Hematopoietic multipotent progenitor cell treated with erythropoietin and hydrocortisone succinate and interleukin-3 and kit ligand, for 6 days (in vitro differentiated cells): ENCODE measurements at places on chromosomes 11 and 22.
A peak's percentile ranks its signal among the peaks of the same experiment; 100 is the strongest.

- DNase-seq: peak; percentile 20
Measured at GRCh38 chr11:65100674-65101350, 4.8 kb downstream of the VPS51 start.

GRCh38 chr11:62108017-62108750, 15.6 kb upstream of the INCENP start:
- peak; percentile 92 for DNase-seq

DNA sequence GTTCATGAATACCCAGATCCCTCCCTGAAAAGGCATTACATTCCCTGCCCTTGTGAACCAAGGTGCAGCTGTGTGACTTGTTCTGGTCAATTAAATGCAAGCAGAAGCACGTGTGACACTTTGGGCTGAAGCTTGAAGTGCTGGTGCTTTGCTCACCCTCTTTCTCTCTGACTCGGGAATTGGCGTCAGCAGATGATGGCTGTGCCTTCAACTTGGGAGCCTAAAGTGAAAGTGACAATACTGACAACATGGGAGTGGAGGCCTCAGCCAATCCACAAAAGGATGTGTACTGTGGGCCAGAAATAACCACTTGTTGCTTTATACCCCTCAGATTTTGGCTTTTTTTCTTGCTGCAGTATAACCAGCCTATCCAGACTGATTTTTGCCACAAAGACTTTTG, 148.3 kb upstream of the THY1 start:
- DNase-seq: no peak

GRCh38 chr11:94767701-94768601, at the start of gene AMOTL1:
Gene AMOTL1 (plus strand): TSS chr11:94768356. CDS start chr11:94768512, 156 bp downstream.
- peak; percentile 91 for DNase-seq

DNA sequence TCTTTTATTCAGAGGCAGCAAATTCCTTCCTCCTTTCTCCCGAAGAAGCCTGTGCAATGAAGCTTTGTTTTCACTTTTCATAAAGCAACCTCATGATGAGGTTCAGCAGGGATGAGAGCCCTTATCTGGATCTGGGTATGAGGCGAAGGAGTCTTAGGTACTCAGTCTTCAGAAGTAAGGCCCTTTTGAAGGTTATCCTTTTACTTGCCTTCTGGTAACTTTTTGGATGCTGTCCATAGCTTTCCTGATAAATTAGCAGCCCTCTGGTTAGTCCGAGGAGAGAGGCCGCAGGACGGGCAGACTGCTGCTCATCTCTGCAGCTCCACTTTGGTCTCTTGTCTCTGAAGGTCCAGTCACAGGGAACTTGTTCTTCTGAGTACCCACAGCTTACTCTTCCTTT, 1.1 kb downstream of the TRIM22 start:
- DNase-seq: peak; percentile 57

DNA sequence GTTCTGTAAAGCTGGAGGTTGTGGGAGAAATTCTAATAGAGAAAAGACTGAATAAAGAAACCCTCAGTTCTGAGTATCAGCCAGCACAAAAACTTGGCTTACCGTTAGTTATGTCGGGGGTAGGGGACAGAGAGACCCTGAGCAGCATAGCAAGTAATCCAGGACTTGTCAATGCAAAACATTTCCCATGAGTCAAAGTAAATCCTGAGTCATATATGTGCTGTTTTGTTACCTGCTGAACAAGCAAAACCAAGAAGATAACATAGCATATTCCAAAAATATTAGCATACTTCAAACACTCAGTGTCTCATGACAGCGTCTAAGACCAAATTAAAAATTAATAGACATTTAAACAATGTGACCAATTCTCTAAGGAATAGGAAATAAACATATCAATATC, 75.1 kb upstream of the LUZP2 start:
- DNase-seq: no peak

DNA sequence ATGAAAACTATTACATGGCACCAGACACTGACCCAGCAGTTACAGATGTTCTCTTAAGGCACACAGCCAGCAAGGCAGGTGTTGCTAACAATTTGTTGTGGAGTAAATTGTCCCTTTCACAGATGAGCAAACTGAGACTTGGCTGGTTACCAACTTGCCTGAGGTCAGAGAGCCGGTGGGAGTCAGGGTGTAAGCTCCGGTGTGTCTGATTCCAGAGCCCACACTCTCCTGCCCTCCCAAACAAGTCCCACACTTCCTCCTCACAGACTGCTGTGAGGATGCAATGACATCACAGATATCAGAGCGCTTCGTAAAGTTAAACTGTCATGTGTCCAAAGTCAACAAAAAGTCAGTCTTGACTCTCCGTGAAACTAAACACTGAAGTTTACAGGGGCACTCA, 12.5 kb downstream of the GDPD5 start:
- DNase-seq: no peak

GRCh38 chr22:48702573-48703264, 1125.0 kb downstream of the BRD1 start:
- DNase-seq: peak; percentile 59

- no peak for DNase-seq
Measured at GRCh38 chr11:16921019-16921418, 93.2 kb downstream of the PLEKHA7 start.

DNA sequence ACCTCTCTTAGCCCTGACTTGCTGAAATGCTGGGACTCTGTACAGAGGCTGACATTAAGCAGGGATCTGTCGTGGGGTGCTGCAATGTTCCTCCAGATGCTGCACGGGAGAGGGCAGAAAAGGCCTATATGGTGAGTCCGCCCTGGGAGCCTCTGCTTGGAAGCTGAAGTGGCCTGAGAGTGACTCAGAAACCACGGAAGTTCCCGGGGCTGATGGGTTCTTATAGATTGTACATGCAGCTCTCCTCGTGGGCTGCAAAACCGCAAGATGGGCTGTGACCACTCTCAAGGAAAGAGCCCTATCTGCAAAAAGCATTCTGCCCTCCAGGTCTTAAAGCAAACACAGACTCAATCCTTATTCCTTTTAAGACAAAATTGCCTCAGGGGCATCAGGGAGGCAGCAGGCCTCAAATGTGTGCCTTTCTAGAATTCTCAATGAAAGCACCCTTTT, 5.8 kb upstream of the SLC43A3 start:
- peak; percentile 98 for DNase-seq

DNA sequence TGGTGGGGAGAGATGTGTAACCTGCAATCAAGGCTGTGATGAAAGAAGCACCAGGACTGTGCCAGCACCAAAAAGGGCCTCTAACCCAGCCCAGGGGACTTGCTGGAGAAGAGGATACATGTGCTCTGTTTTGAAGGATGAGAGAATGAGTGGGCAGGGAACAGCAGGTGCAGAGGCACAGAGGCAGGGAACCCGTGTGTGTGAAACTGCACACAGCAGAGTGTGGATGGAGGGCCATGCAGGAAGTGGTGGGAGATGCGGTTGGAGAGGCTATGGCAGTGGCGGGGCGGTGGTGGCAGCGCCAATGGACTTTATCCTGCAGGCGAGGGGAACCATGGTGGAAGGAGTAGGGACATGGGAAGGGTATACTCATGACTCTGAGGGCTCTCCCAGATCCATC, 25.2 kb upstream of the LRRC32 start:
- DNase-seq: no peak

DNA sequence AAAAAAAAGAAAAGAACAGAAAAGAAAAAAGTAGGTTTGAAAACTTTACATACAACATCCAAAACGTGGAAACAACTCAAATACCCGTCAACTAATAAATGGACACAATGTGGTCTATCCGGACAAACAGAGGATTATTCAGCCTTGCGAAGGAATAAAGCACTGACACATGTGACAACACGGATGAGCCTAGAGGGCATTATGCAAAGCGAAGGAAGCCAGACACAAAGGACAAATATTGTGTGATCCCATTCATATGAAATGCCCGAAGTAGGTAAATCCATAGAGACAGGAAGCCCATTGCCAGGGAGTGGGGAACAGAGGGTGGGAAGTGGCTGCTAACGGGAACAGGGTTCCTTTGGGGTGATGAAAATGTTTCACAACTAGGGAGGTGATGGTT, 11.8 kb downstream of the RFPL1 start:
- no peak for DNase-seq

DNA sequence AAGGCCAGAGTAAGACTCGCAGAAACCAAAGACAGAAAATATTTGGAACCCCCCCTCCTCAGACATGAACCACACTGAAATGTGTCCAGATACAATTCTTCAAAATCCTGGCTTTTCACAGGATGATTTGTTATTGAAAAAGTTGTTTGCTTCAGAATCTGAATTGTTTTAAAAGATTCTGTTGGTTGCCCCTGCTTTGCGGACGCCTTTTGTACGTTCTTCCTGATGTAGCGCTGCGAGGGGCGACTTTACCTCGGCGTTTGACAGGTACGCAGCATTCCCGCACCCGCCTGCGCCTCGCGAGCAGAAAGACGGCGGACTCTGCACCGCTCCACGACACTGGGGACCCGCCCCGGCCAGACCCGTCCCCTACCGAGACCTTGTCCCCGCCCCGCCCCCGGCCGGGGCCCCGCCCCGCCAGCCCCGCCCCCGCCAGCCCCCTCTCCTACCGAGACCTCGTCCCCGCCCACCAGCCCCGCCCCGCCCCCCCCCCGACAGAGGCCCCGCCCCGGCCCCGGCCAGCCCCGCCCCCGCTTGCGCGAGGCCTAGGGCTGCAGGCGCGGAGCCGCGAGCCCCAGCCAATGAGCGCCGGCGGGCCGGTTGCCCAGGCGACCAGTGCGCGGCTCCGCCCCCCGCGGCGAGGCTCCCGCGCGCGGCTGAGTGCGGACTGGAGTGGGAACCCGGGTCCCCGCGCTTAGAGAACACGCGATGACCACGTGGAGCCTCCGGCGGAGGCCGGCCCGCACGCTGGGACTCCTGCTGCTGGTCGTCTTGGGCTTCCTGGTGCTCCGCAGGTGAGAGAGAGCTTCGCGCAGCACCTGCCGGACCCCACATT, at the start of gene GLB1L2:
Gene GLB1L2 (plus strand): TSS at position 635 of the 835 bp plus-strand sequence. CDS start 74 bp downstream, at position 709.
- DNase-seq: peak; percentile 75
